ENCODE measurements at places on chromosomes 5 and 9.

- DNase-seq, result no peak
Observed at GRCh38 chr9:76580820-76581219, 121.8 kb downstream of the GCNT1 start.

DNA sequence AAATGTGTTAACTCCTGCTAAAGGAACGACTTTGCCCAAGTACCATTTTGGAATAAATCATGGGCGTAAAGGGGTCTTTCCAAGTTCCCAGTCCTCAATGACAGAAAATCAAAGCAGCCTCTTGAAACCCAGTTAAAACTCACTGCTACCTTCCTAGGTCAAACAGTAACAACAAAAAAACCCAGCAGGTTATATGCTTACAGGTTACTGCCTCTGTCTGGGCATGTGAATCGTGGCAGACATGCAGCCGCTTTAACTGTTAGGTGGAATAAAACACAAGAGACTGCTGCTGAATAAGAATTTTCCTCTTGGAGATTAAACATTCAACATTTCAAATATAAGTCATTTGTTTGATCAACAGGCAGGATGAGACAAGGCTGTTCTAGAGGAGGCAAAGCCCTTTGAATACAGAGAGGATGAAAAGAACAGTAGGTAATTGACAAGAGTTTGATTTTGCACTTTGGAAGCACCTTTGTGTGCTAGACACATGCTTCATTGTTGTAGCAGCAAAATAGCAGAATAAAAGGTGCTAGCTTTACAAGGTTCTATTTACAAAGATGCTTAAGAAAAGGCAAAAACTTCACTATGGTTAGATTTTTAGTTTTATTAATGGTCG, 319.4 kb downstream of the NDUFS4 start:
- DNase-seq, result no peak

GRCh38 chr9:126806336-126806735, 1.5 kb downstream of the ZBTB43 start:
- no peak for DNase-seq

GRCh38 chr9:111649016-111649415, 12.4 kb upstream of the GNG10 start:
- no peak for DNase-seq

DNA sequence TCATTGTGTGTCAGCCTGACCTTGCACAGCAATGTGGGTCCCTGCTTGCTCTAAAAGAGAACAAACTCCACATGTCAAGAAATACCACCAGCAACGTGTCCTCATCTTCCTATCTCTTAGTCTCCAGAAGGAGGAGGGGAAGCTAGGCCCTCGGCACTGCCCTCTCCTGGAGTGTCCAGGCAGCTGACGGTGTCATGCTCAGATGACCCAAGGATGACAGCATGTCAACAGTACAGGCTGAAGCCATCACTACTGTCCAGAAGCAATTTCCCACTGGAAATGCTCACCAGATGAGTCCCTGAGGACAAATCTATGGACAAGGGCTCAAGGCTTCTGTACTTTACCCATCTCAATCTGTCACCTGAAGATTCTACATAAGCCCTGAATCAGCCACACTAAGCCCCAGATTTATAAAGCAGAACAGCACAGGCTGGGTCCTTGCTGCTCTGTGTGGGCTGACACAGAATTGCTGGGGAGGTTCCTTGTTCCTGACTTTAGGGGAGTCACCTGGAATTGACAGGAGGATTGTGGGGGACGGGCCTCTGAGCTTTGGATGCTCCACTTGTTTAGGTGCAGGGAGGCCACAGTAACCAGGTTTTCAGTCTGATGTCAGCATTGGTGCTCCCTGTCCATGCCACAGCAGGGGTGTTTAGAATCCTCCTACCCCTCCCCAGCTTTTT, 210.2 kb downstream of the DAB2IP start:
- no peak for DNase-seq

DNA sequence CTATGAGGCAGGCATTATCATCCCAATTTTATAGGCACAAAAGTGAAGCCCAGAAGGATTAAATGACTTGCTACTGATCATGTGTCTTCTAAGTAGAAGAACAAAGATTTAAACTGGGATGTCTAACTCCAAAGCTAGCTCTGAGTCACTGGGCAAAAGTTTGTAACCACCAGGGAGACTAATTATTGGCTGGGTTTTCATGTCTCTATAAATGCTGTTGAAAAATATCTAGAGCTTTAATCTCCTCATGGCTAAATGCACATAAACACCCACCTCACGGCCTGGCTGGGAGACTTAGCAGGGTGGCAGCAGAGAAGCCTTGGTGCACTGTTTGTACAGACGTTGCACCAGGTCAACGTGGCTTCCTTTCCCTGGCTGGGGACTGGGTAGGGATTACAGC, 144.6 kb downstream of the MELK start:
- no peak for DNase-seq

- DNase-seq, result peak; percentile 52
Observed at GRCh38 chr9:133726401-133727276, 11.5 kb downstream of the SARDH start.

- DNase-seq, result no peak
Observed at GRCh38 chr5:102536323-102536928, 37.6 kb upstream of the SLCO6A1 start.

Measured in CD4-positive, alpha-beta T cell treated with Interleukin-4 for 4 hours (primary cell).